ENCODE measurements at places on chromosomes 11 and 22.

DNA sequence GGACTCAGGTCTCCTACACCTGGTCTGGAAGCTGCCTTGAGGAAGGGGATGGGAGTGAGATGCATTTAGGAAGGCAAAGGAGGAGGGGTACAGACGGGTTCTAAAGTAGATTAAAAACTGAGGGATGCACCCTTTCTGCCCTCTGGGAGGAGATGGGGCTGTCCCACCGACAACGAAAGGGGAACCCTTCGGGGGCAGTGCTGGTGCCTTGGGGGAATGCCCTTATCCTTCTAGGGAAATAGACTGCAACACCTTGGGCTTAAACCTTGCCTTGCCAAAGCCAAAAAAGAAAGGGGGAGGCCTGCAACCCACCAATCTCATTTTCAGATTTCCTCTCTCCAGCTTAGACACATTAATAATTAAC lies 89.8 kb downstream of the PLEKHA7 start:
- DNase-seq, result no peak

GRCh38 chr11:117977029-117977428 lies 9.2 kb upstream of the IL10RA start:
- no peak for DNase-seq

DNA sequence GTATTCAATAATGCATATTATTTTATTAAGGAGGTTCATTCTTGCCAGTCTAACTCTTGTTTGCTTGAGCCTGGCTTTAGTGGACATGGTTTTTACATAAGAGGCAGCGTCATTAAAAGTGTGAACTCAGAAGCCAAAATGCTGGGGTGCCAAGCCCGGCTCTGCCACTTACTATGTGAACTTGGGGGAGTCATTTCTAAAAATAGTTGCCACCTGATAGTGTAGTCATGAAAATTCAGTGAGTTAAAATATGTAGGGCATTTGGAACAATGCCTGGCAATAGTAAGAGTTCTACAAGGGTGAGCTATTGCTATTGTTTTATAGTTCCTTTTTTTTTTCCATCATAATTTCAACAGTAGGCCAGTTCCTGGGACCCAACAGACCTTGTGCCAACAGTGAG lies 49.9 kb downstream of the TENM4 start:
- peak; percentile 14 for DNase-seq

DNA sequence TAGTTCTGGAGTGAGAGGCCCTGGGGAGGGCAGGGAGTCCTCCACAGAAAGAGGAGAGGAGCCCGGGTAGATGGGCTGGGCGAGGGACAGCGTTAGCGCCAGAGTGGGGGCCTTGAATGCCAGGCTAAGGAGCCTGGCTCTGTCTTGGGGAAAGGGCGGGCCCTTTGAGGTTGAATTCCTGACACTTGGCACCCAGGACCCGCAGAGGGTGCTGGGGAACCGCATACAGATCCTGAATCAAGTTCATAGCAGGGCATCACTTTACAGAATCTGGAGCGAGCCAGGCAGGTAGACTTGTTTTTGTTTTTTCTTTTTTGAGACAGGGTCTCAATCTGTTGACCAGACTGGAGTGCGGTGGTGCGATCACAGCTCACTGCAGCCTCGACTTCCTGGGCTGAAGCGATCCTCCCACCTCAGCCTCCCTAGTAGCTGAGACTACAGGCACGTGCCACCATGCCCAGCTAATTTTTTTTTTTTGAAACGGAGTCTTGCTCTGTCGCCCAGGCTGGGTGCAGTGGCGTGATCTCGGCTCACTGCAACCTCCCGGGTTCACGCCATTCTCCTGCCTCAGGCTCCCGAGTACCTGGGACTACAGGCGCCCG lies 6.1 kb downstream of the CARNS1 start:
- DNase-seq, result no peak

DNA sequence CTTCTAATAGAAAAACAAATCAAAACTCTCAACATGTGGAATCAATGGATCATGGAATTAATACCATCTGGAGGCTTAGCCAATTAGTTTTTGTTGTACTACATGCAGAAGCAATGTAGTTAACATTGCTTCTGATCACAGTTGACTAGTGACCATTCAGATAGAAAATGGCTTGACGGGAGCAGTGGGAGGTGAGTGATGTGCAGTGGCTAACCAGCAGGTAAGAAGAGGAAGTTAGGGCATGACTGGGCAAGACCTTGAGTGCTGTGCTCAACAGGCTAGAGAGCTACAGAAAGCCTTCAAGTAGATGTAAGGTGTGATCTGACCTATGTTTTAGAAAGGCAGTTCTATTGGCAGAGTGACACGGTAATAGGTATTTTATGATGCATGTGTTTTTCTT lies 60.7 kb upstream of the ALKBH3 start:
- DNase-seq, result no peak

DNA sequence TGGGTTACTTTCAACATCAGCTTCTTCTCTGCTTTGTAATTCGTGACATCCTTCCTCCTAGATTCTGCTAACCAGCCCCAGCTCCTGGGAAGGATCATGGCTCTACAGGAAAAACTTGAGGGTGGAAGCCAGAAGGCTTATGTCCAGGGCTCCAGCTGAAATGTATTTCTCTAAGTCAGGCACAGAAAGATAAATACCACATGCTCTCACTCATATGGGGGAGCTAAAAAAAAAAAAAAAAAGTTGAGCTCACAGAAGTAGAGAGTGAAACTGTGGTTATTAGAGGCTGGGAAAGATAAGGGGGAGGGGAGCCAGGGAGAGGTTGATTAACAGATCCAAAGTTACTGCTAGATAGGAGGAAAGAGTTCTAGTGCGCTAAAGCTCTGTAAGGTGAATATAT lies 74.9 kb downstream of the DSCAML1 start:
- DNase-seq, result no peak

- DNase-seq, result no peak
Observed at GRCh38 chr11:79139900-79140299, 300.9 kb downstream of the TENM4 start.

Measured in iris pigment epithelial cell (primary cell).